Bronchial epithelial cell (primary cell): ENCODE measurements at places on chromosomes 2 and 18.

DNA sequence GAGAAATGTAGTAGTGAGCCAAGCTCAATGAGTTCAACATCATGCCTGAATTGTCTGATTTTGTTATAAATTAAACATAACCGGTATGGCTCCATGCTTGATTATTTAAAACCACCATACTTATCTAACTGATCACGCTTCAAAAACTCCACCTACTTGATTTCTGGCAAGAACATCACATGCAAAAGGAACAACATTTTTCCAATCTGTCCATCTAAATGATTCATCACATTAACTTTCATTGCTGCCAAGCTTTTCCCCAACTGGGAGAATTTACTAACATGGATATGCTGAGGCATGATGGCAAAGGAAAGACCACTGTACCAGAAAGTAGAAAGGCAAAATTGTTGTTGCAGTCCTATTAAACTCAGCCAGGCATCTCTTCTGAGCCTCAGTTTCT, 286.8 kb downstream of the TRIB2 start:
- DNase-seq = no peak

GRCh38 chr2:168928113-168928831, 27.2 kb downstream of the G6PC2 start:
- no peak for DNase-seq

- no peak for DNase-seq
Measured at GRCh38 chr2:240925568-240926515, 19.7 kb downstream of the CROCC2 start.

DNA sequence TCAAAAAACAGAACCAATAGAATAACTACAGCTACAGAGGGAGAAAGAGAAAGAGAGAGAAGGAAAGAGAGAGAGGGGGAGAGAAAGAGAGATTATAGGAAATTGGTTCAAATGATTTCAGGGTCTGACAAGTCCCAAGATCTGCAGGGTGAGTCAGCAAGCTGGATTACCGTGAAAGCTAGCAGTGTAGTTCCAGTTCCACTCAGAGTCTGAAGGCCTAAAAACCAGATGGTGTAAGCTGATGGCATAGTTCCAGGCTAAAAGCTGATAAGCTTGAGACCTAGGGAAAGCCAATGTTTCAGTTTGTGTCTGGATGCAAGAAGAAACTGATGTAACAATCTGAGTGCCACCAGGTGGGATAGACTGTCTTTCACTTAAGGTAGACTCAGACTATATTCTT, 397.7 kb downstream of the TRIB2 start:
- peak; percentile 81 for DNase-seq

DNA sequence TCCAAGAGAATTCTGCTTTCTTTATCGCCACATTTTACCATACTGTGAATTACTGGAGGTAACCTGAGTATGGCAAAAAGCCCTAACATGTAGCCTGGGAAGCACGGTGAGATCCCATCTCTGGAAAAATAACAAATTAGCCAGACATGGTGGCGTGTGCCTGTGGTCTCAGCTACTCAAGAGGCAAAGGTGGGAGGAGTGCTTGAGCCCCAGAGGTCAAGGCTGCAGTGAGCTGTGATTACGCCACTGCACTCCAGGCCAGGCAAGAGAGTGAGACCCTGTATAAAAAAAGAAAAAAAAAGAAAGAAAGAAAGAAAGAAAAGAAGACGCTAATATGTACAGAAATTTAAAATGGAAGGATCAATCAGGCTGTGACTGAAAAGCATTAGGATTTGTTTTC, 57.7 kb upstream of the SESTD1 start:
- DNase-seq = no peak

DNA sequence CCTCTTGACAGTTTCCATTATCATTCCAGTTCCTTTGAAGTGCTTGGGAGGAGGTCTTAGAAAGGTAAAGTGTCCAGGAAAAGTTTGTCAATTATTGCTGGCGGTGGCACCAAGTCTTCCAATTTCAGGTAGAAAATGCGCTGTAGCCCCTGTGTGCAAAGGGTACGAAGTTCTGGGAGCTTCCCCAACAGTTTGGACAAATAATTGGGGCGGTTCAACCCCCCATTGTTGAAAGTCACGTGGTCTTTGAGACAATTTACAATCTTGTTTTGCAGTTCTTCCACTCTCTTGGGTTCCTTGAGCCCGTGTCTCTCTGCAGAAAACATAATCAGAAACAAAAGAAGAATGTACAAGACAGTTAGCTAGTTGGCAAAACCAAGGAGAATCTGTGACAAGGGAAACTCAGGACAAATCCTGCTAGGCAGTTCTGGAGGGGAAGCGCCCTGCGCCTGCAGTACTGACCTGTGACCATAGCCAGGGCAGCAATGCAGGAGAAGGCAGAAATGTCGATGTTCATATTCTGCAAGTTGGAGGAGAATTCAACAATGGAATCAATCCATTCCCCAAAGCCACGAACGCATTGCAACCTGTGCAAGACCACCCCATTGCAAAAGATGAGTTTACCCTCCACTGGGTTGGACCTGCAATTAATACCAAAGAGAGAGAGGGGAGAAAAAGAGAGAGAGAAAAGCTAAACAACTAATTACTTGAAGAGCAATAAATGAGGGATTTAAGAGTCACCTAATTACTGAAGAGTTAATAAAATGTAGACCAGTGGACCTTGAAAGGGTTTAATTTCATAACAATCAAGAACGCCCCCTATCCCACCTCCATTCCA, 6.6 kb downstream of the NR4A2 start:
- DNase-seq = no peak

- DNase-seq = no peak
Measured at GRCh38 chr2:111057721-111058120, 63.0 kb upstream of the BCL2L11 start.

GRCh38 chr2:228867406-228867805, 403.7 kb downstream of the PID1 start:
- DNase-seq = no peak

DNA sequence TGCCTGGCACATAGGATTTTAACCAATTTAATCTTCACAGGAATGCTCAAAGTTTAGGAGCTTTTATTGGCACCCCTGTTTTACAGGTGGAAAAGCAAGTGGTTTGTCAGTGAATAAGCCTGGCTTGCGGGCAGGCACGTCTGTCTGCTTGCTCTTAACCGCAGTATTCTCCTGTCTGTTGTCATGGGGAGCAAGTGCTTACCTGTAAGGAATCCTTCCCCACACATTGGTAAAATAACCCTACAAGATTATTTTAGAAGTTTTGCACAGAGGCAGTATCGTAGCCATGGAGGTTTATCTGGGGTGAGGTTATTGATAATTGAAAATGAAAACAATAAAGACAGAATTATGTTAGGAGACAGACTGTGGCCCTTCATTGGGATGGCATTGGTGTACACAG, 174.9 kb downstream of the AGAP1 start:
- peak; percentile 51 for DNase-seq

DNA sequence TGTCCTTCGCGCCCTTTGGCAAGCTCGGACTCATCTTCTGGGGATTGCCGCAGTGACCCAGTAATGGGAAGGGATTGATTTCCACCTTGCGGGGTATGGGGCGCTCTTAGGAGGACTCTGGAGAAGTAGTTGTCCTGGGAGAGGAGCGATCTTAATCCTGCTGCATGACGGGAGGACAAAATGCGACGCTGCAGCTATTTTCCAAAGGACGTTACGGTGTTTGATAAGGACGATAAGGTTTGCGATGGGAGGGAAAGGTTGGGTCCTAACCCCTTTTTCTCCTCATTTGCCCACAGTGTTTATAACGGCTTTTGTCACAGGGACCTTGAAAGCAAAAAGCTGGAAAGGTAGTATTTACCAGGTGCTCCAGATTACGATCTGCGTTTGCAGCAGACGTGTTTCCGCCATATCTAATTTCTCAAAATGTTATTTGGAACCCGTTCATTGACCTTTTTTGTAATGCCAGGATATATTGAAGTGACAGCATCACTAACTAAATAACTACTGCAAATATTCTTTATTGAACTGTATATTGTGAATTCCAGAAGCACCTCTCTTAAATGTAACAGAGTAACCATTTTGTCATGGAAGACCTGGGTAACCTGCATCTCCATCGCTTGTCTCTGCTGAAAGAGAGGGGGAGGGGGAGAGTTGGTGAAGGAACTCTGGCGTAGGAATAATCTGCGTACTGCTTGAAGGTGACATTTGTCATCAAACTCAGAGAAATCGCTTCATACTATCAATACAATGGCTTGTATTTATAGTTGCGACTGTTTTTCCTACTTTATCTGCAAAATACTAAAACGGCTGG, 590 bp downstream of the MDH1 start:
- peak; percentile 10 for DNase-seq

DNA sequence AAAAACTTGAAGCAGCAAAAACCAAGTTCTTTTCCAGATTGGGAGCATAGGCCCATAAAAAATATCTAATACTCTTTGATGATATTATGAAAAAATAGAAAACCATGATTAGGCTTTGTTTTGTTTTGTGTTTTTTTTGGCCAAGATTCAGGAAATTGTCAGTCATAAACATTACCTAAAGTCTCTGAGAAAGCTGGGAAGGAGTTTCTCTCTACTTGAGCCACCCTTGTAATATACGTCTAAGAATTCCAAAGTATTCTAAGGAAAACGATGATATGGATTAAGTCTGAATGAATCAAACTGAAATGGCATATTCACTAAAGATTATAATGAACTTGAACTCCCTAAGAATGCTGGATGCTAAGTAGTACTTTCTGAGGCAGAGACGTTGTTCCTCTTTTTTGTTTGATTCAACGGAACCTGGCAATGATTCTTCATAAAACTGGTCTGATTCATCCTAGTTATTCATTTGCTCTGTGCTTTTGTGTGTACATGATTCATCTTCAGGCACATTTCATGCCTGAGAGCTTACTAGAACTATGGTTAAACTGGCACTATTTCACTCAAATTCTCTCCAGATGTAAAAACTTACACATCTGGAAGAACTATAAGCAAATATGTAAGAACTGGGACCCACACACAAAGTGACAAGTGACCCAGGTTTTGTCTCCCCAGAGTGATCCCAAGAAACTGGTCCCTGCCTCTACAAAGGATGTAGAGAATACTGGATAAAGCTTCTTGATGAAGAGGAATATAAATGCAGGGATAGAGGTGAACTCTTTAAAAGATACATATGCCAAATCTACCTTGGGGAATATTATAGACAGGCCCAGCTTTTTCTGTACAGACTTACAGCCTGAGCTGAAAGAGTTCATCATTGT, 159.7 kb downstream of the DOCK10 start:
- peak; percentile 95 for DNase-seq

DNA sequence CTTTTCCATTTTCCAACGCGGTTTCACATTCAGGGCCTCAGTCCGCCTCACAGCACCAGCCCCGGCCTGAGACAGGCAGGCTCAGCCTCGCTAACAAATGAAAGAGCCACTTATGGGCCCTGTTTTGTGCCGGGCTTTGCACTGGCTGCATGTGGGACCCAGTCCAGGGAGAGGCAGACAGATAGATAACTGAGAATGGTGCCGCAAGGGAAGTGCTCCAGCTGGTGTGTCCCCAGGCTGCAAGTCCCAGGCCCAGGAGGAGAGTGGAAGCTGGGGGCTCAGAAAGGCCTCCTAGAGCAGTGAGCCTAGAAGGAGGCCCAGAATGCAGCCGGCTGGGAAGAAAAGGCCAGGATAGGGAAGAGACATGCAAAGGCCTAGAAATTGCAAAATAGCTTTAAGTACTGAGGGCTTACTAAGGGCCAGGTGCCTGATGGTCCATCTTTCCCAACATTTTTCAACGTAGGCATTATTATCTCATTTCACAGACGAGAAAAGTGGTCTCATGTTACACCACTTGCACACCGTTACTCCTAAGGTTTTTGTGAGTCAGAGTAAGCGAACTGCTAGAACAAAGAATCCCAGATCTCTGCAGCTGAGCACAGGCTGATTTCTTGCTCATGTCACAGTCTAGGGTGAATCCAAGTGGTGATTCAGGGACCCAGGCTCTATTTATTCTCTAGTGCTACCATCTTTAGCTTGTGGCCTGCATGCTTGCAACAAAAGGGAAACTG, 26.0 kb downstream of the ADRA2B start:
- DNase-seq = peak; percentile 65

- DNase-seq = no peak
Measured at GRCh38 chr2:230905448-230906421, 19.3 kb downstream of the GPR55 start.

DNA sequence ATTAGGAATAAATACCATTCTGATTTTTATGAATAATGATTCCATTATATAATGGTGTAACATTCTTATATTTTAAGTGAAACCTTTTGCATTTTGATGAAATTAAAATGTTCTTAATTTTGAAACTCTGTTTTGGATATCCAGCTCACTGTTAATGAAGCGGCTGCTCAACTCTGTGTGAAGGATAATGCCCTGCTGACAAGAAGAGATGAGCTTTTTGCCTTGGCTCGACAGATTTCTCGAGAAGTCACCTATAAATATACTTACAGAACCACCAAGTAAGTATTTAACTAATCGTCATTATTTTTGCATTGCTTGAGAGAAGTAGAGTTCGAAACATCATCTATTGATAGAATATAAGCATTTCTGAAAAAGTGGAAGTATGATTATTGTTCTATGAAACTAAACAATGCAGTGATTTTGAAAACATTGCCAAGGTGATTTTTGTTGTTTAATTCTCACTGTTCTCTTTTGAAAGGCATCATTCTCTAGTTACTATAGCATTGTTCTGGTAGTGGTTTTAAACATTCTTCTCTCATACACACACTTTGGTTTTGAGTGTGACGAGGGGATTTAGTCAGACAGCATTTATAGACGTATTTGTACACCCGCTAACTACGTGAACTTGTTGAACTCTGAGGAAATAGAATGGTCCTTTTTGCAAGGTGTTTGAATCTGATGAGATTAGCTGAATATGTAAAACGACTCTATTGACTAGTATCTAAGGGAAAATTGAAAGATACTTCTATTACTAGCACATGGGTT, 21.5 kb downstream of the NAB1 start:
- no peak for DNase-seq

- DNase-seq = no peak
Measured at GRCh38 chr2:55951533-55951932, 28.0 kb upstream of the EFEMP1 start.

GRCh38 chr18:68172842-68173549, 541.9 kb downstream of the TMX3 start:
- DNase-seq = no peak

- DNase-seq = no peak
Measured at GRCh38 chr2:192465141-192465540, 270.4 kb upstream of the TMEFF2 start.

DNA sequence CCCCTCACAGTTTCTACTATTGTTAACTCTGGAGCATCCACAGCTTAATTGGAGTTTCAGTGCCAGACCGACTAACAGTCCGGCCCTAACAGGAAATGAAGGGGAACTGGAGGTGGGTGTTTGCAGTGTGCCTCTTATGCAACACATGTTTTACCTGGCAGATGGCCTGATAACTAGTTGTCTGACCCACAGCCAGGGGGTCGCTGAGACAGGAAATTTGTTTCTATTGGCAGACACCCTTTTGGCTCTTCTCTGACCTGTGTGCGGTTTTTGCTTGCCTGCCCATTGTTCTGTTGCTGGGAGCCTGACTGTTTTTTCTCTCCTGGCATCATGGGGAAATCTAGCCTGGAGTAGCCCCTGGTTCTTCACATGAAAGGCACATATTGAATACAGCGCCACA, 1329.8 kb downstream of the DSC3 start:
- no peak for DNase-seq
